ENCODE measurements at places on chromosomes 6 and 20.

GRCh38 chr6:43887340-43887858 lies 117.4 kb downstream of the VEGFA start:
- no peak for DNase-seq

DNA sequence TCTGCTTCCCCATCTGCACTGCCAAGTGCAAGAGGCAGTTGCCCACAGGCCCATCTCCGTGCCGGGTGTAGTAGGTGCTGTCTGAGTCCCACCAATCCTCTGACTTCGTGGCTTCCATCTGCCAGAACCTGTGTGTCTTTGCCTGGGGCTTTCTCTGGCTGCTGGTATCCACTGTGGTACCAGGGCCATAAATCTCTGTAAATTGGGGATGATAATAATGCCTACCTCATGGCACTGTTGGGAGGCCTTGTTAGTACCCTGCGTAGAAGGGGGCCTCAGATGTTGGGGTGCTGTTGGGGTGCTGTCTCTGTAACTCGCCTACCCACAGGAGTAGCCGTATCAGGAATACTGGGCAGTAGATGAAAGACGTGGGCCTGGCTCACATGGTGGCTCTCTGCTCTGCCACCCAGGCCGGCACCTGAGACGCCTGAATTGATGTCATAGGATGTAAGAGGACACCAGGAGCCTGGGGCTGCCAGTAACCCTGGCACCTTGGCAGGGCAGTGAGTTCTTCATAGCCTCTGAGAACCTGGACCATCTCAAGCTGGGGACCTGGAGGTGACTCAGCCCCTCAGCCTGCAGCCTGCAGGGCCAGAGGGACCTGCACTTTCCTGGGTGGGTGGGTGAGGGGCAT lies 94.1 kb upstream of the RNF24 start:
- no peak for DNase-seq

DNA sequence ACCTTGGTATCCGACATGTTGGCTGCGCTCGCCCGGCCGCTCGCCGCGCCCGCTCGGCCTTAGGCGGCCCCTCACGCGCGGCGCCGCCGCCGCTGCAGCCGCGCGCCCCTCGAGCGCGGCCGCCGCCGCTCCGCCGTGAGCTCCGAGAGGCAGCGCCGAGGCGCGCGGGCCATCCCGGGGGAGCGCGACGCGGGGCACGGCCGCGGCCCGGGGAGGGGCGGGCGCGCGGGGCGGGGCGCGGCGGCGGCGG lies at the start of gene KIF13A:
TSS of gene KIF13A (minus strand) at position 189 of the 250 bp plus-strand sequence. CDS start at position 17, 172 bp downstream.
- DNase-seq, result no peak

- DNase-seq, result no peak
These were observed 104.9 kb downstream of the FYN start for GRCh38 chr6:111768431-111768770.

GRCh38 chr20:51005214-51005613 lies 17.7 kb downstream of the KCNG1 start:
- no peak for DNase-seq

DNA sequence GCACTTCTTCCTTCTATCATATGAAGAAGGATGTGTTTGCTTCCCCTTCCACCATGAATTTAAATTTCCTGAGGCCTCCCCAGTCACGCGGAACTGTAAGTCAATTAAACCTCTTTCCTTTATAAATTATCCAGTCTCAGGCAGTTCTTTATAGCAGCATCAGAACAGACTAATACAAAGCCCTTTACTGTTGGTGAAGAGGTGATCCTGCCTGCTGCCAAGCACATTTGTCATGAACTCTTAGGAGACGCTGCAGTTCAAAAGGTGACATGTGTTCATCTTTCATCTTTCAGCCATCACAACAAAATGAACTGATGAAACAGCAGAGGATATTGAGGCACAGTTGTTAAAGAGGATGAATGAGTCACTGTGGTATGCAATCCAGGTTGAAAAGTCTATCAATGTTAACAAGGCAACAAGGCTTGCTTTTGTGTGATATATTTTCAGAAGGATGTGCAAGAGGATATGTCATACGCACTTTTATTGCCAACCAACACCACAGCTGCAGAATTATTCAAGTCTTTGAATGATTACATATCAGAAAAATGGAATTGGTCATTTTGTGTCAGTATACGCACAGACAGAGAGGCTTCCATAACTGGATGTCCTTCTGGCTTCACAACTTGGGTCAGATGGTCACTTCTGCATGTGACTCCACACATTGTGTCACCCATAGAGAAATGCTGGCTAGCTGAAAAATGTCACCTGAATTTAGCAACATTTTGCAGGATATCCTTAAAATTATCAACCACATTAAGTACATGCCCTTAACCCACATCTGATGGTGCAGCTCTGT lies 52.4 kb upstream of the PLN start:
- no peak for DNase-seq

DNA sequence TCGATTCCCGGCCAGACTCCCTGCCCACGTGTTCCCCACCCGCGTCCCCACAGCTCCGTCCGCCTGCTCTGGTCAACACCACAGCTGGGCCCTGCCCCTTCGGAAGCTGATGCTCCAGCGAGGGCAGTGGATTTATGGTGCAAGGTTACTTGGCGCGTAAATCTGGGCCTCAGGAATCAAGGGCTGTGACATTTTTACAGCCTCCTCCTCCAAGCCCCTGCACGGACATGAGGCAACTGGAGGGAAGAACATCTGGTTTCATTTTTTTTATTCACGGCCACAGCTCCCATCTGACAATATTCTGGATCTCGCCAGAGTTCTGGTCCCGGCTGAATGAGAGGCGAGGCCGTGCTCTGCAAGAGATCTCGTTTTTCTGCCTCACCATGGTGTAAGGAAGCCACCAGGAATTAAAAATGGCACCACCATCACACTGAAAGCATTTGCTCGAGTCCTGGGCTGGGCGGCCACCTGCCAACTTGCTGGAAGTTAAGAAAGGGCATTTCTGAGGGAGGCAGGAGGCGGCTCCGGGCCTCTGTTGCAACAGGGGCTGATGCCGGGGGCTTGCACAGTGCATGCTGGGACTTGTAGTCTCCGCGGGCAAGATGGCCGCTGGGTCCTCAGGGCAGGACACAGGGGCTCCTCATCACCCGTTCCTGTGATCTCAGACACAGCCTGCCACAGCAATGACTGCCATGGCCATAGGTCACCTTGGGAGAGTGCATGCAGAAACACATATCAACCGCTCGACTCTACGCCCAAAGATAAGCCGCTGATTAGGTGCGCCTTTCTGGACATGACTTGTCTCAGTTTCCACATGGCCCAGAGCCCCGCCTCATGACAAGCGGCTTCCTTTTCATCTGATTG lies 148.5 kb downstream of the LY86 start:
- no peak for DNase-seq

DNA sequence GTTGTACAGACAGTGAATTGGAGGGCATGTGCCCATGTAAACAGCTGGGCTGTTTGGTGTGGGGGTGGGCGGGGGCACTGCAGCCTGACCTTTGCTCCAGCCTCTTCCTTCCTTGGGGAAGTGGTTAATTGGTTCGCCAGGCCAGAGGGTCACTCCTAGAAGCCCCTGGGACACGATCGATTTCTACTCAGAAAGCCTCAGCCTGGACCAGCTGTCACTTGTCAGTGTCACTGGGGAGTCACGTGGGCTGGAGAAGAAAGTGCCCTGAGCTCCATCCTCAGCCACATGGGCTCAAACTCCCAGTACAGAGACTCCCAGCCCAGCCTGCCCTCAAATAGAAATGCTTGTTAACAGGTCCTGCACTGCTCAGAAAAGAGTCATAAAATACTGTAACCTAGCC lies 423.8 kb upstream of the SULF2 start:
- DNase-seq, result no peak

DNA sequence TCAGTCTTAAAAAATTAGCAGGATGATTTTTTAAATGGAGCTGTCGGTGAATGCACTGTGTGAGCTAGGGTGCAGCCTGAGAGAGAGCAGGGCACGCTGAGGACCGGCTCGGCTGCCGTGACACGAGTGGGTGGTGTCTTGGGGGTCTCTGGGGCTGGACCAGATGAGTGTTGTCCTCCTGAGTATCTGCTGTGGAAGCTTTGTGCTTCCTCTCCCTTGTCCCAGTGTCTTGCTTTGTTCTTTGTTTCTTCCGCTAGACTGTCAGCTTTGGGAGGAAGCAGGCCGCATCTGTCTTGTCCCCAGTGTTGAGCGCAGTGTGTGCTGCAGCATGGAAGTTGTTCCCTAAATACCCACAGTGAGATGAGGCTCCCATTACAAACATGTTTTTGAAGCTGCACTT lies 89.4 kb downstream of the RTN4IP1 start:
- no peak for DNase-seq

GRCh38 chr6:13413466-13413862 lies 73.9 kb downstream of the GFOD1 start:
- no peak for DNase-seq

GRCh38 chr20:9279918-9280401 lies 211.1 kb downstream of the PLCB4 start:
- no peak for DNase-seq

- no peak for DNase-seq
These were observed 134.9 kb downstream of the KLHL32 start for GRCh38 chr6:97059473-97059872.
